ENCODE measurements at places on chromosomes 11 and 22. TPM values are rescaled to one million over a fixed set of nuclear protein-coding genes. Genes with fewer than 3 reads are reported as not detected.

The TH gene
- total RNA-seq = not detected

The CARD18 gene
- total RNA-seq = not detected

The C1QTNF5 gene
- total RNA-seq = not detected

The OR51I1 gene
- not detected for total RNA-seq

The POU2AF1 gene
- total RNA-seq = 81.0 TPM

Measured in activated T-helper 1 cell treated with anti-CD3 and anti-CD28 coated beads, Interleukin-12 subunit alpha, Interleukin-12 subunit beta, Interleukin-2, Interleukin-4 antibody, amounts not matched to agents 30 ng/mL and 10 ng/mL and 1 ng/mL, durations not matched to agents 14 hours and 24 hours and 36 hours (primary cell).